AG04449 (cell line): ENCODE measurements at places on chromosomes 2 and 18.

- no peak for DNase-seq
These were observed 1094.8 kb upstream of the PIK3C3 start for GRCh38 chr18:40860189-40860588.

DNA sequence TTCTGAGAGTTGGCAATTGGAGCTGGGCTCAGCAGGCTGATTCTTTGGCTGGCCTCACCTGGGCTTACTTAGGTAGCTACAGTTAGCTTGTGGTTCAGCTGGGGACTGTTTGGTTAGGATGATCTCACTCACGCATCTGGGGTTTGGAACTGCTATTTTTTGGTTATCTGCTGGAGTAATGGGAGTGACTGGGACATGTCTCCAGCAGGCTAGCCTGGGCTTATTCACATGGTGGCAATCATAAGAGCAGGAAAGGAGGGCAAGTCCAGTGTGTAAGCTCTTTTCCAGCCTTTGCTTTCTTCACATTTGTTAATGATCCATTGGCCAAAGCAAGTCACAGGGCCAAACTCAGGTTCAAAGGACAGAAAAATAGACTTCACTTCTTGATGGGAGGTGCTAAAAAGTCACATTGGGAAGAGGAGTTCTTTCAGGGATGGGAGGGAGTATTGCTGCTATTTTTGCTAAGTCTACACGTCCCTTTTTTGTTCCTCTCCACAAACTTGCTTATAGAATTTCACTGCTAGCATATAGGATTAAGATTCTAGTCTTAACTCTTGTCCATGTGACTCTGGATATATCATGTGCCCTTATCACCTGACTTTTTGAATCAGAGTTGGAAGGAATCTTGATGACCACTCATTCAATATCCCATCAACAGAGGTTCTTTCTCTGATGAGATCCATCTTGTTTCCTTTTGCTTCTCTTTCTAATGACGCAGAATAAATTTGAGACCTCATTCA, 174.0 kb downstream of the ZFP36L2 start:
- DNase-seq = no peak

DNA sequence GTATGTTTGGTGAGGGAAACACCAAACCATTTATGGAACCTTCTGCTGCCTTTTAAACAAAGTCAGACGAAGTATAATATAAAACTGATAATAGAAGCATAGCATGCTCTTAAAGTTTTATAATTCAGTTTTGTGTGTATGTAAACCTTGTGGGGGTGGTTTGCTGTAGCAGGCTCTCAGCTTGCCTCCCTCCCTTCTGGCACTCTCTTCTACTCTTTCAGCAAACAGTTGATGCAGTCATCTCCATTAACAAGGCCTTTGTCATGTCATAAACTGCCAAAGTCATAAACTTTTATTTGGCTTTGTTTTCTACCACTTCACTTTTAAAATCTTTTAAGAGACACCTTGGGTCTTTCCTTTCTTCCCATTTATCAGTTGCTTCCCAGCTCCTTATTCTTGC, 448.2 kb upstream of the SETBP1 start:
- no peak for DNase-seq

- DNase-seq = no peak
These were observed 74.4 kb downstream of the ANKRD44 start for GRCh38 chr2:197236159-197236558.

- no peak for DNase-seq
These were observed 68.8 kb downstream of the SLC66A2 start for GRCh38 chr18:79882522-79883241.

DNA sequence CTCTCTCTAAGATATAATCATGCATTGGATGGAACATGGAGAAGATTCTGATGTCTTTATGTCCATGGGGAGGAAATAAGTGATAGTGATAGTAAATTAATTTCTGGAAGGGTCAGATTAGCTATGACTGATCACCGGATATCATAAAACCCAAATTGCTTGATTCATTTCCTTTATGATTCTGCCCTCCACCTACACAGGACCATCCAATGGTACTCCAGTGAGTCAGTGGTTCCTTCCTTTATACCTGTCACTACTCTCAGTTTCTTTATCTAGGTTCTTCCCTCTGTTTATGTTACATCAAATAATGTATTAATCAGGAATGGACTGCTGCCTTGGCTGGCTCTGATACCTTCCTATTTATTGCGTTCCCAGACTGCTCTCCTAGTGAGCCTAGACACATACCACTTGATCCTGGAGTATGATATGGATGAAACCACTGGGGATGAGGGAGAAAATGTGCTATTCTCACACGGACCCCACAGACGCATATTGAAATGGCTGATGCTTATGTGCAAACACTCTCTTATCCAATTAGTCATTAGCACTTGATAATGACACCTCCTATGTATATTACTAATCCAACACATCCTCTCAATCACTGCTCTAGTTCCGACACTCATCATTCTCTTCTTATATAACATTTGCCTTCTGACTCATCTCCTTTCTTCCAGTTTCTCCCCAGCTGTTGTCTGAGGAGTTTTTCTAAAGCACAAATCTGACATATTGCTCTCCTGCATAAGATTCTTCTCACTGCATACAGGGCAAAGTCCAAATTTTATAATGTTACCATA, 315.6 kb downstream of the INSIG2 start:
- no peak for DNase-seq

DNA sequence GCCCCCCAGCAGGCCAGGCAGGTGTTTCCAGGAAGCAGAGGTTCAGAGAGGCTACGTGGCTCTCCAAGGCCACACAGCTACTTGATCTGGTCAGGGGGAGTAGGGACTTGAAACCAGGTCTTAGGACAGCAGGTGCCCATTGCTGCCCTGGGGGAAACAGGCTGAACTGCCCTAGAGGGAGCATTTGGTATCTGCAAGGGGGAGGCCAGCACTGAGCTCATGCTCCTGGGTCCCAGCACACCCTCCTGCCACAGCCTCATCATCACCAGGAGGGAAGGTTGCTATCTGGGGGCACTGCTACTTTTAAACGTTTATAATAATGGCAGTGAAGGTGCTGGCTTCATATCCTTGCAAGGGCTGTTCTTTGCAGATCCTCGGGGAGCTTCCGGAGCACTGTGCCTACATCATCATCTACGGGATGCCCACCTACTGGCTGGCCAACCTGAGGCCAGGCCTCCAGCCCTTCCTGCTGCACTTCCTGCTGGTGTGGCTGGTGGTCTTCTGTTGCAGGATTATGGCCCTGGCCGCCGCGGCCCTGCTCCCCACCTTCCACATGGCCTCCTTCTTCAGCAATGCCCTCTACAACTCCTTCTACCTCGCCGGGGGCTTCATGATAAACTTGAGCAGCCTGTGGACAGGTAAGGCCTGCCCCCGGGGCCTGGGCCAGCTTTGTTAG, 36.1 kb downstream of the ABCG8 start:
- DNase-seq = no peak

DNA sequence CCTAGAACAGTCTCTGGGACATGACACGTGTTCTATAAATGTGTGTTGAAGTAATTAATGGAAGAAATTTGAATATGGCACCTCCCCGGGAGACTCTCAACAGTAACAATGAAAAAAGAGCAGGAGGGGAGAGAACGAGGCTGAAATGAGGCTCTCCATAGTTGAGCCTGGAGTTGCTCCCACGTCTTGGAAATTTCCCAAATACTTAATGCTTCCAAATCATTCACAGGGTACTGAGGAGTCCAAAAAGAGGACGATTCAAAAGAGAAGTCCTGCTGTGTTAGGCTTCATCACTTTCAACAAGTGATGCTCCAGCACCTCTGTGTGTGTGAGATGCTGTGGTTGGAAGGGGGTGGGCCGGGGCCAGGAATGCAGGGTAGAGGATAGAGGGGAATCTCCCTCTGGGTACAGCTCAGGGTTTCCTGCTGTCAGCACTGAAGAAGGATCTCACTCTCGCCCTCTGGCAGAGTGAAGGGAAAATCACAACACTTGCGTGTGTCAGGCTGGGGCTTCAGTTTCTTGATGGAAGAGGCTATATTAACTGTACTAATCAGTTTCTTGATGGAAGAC, 18.1 kb upstream of the ZNF407 start:
- no peak for DNase-seq

DNA sequence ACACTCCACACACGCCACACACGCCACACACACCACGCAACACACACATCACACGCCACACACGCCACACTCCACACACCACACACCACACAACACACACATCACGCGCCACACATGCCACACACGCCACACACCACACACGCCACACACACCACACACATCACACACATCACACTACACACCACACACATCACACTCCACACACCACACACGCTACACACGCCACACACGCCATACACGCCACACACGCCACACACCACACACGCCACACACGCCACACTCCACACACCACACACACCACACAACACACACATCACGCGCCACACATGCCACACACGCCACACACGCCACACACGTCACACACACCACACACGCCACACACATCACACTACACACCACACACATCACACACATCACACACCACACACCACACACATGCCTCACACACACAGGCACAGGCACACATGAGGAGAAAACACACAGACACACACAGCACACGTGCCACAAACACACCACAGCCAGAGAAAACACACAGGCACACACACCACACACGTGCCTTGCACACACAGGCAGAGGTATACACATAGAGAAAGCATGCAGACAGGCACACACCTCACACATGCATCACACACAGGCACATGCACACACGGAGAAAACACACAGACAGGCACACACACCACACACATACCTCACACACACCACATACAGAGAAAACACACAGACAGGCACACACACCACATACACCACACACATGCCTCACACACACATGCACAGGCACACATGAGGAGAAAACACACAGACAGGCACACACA, 241.5 kb upstream of the MYT1L start:
- no peak for DNase-seq

DNA sequence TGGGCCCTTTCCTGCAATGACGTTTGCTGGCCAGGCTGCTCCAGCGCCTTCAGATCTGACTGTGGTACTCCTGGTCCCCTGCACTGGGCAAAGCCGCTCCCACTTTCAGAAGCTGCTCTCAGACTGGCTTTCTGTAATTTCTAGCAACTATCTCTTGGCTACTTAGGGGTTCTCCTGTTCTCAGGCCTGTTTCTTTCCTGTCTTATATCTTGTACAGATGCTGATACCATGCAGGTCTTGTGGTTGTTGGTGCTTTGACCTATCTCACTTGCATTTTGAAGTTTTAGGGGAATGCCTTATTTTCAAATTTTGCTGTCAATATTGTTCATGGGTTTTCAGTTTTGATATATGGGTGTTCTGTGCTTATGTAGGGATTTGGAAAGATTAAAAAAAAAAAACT, 145.8 kb downstream of the CLIP4 start:
- no peak for DNase-seq

GRCh38 chr18:63508596-63508995, 31.8 kb downstream of the SERPINB5 start:
- DNase-seq = no peak

GRCh38 chr2:29115797-29116781, 874 bp downstream of the CLIP4 start:
- peak; percentile 59 for DNase-seq

DNA sequence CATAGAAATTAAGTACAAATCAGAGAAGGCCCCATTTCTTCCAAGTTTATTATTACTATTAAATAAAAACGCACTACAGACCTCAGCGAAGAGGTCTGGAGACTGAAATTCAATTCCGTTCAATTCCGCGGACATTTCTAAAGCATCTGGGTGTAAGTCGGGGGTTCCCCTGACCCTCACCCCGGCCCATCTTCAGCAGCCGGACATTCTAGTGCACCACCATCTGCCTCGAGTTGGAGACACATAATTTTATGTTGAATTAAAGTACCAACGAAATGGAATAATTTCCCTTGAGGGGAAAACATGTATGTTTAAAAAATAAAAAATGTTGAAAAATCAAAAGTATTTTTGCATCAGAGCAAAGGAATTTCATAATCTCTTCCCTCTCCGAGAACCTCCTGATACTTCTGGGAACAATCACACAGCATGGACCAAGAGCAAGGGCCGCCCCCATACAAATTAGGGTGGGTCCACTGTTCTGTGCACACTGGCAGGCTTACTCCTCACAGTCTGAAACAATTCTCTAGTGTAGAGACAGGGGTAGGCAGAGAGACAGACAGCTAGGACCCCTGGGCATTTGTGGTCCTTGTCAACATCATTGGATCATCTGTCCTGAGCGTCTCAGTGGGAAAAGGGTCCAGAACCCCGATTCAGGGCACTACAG, 29.3 kb downstream of the MBP start:
- DNase-seq = no peak

DNA sequence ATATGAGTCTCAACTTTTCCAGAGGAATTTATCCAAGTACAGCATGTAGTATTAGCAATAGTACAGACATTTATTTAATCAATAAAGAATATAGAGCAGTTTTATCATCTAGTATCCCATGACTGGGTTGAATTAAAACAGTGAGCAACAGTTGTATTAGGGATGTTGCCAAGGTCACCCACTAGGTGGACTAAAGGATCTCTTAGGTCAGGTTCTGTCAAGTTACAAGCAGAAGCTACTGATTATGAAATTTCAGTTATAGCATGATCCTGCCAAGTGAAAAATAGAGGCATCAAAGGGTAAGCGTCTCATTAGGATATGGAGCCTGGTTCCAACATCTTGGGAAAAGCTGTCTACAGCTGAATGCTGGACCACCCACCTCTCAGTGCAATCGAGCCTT, 52.1 kb upstream of the LAPTM4A start:
- no peak for DNase-seq

DNA sequence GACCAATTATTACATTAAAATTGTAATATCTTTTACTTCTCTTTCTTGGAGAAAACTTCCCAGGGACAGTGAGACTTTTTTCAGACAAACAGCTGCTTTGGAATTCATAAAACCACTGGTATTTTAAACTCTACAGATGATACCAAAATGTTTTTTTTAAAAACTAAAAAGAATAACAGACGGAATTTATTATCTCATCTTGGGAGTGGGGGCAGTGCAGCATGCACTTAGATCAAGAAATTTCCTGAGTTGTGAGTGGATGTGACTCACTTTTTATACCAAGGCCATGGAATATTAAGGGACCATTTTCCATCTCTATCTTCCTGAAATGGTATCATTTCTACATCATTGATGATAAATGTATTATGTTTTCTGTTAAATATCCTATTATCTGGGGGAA, 422.8 kb upstream of the HNRNPA3 start:
- no peak for DNase-seq

DNA sequence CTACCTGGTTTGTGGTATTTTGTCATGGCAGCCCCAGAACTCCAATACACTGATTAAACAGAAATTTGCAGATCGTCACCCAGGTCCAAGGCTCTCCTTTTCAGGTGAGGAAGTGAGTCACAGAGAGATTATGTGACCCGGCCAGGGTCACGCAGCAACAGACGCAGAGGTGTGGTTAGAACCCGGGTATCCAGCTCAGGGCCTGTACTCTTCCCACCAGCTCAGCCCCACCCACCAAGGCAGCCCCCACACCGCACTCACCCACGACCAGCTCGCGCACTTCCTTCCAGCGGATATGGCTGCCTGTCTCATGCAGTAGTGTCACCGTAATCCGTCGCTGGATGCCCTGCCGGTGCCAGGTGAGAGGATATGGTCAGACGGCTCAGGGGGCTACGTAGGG, 48.1 kb downstream of the AQP12A start:
- DNase-seq = no peak

DNA sequence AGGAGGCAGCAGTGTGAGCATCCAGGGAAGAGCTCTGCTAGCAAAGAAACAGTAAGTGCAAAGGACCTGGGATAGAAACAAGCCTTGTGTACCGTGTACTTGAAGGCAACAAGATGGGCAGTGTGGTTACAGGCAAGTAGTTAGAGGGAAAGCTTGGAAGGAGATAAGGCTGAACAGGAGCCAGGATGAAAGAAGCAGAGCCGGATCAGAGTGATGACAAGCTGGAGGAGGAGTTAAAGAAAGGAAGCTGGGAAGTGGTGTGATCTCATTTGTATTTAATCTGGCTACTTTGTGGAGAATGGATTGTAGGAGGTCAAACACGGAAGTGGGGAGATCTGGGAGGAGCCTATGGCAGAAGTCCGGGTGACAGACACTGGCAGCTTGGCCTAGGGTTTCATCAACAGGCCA, 44.7 kb upstream of the VPS54 start:
- no peak for DNase-seq
